ENCODE measurements at places on chromosomes 4 and X.

DNA sequence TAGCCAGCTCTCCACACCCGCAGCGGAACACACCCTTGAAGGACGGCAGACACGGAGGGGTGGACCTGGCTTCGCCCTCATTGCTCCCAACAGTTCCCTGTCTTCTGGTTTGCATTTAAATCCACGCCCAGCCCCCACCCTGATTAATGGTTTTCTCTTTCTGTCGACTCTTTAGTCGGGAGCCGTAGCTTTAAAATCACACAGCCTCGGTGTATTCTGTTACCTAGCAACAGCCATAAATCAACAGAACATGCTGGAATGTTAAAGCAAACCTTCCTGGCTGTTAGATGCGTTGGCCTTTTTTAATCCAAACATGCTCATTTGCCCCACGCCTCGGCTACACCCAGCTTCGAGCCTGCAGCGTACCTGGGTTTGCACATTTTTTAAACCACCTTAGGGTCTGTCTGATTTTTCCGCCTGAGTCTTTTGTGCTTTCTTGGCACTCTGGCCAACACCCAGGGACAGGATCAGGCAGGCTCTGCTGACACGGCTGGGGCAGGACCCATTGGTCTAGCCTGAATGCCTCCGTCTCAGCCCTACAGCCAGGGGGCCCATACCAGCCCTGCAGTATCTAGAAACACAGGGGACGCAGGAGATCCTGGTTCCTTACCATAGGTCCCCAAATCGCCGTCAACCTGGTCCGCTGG is 21.4 kb upstream of the PPP2R2C start:
- DNase-seq, result no peak

GRCh38 chr4:129806986-129807385 is 711.0 kb downstream of the C4orf33 start:
- no peak for DNase-seq

GRCh38 chr4:29453303-29453820 is 1266.8 kb upstream of the PCDH7 start:
- no peak for DNase-seq

GRCh38 chr4:1053080-1053661 is 41.7 kb downstream of the FGFRL1 start:
- no peak for DNase-seq

DNA sequence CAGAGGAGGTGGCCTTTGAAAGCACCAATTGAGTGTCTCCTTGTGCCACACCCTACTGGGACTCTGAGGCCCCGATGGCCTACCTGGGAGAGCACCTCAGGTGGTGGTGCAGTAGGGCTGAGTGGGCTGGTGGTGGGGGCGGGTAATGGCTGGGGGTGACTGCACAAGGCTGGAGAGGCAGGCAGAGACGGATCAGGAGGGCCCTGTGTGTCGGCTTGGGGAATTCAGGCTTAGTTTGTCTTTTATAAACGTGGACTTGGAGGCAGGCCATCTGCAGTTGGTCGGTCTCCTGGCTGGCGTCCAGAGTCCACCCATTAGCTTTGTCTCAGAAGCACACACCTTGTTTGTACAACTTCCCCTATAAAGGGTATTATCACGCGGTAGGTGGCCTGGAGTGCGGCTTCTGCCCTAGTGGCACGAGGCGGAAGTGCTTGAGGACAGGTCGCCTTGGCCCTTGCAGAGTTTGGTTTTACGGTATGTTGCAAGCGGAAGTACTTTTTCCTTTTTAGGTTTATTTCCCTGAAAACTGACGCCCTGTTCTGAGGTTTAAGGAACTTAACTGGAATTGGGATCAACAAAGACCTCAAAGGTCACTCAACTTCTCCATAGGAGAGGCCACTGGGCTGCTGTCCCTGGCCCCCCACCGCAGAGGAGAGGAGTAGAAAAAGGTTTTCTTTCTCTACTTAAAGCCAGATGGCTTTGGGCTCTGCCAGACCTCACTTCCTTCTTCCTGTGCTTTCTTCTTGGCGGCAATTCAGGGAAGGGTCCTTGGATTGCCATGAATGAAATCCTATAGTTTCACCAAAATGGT is 8.0 kb downstream of the TBC1D14 start:
- no peak for DNase-seq

Measured in T follicular helper cell (primary cell).